ENCODE measurements at places on chromosomes 5 and 9. TPM values are rescaled to one million over a fixed set of nuclear protein-coding genes. Genes with fewer than 3 reads are reported as not detected.

DNA sequence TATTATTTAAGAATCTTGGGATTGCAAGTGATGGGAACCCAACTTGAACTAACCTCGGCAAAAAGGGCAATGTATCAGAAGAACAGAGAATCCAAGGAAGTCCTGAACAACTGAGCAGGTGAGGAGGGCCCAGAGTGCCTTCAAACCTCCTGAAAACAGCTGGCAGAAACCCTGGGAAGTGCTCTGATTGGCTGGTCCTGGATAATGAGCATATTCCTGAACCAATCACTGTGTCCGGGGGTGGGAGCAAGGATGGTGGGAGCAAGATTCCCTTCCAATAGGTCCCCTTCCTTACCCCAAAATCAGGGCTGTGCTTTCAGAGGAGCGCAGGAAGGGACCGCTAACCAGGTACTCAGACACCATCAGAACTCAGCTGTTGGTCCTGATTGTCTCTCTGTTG lies 31.9 kb upstream of the TBC1D2 start:
- no peak for DNase-seq

The SHLD3 gene
- total RNA-seq: 1.9 TPM

GRCh38 chr5:180001136-180001535 lies 70.4 kb downstream of the RNF130 start:
- no peak for DNase-seq

The CCDC183 gene
- 0.18 TPM for total RNA-seq

DNA sequence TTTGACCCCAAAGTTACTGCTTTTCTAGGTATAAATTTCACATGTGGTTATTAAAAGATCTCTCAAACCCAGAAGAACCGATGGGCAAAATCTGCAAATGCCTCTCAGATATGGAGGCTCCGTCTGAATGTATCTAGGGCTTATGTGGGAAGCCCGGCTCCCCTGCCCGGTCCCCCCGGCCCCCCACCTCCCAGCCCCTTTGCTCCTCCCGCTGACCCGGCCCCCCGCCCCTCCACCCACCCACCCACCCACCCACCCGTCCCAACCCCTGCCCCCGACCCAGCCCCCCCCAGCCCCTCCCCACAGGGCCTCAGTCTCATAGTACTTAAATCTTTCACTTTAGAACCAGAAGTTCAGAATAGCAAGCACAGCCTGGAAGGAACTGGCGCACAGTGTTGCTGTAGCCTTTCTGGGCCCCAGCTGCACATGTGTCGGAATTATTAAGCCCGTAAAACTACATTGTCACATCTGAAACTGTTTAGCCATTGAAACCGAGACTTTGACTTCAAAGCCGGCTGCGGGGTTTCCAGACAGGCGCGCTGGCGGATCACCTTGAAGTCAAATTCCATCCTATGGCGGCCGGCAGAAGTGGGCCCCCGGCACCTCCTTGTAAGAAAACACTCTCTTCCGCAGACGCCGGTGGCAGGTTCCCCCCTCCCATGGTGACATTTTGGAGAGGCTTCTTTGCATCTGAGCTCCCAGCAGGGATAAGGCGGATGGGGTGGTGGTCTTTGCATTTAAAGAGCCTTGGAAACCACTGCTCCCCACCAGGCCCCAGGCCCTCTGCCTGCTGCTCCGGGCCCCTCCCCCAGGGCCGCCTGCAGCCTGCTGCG lies 12.8 kb downstream of the NKD2 start:
- no peak for DNase-seq

DNA sequence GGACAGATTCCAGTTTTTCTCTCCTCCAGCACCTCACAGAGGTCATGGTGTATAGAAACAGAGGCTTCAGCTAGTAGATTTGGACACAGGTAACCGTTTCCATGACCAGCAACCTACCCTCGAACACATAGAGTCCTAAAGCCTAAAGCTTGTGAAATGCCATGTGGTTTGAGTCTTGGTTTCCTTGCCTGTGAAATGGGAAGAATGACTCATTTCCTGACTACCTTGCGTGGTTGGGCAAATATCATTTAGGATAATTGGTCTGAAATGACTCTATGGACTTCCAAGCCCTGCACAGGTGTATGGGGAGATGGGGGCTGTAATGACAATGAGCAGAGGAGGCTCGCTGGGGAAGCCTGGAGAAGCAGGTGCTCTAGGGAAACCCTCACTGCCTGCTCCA lies 134.6 kb downstream of the TTLL11 start:
- DNase-seq: no peak

Data from activated naive CD4-positive, alpha-beta T cell treated with anti-CD3 and anti-CD28 coated beads, Interleukin-2, amount 50 U/mL, for 72 hours (primary cell).